ENCODE measurements at places on chromosomes 3 and 15.

DNA sequence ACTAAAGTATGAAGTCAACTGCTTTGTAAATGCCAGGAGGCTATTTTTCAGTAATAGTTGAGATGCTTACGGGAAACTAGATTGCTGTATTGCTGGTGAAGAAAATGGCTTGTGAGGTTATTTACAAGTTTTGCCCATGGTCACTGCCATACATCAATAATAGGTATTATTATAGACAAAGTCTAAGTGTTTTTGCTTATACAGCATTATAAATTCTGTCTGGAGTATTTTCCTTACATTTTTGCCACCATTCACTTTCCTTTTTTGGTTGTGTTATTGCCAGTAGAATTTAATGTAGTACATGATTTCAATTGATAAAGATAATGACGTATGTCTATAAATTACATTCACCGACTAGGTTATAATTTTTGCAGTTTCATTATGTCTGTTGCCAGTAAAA, 114.2 kb downstream of the CDIN1 start:
- no peak for DNase-seq

DNA sequence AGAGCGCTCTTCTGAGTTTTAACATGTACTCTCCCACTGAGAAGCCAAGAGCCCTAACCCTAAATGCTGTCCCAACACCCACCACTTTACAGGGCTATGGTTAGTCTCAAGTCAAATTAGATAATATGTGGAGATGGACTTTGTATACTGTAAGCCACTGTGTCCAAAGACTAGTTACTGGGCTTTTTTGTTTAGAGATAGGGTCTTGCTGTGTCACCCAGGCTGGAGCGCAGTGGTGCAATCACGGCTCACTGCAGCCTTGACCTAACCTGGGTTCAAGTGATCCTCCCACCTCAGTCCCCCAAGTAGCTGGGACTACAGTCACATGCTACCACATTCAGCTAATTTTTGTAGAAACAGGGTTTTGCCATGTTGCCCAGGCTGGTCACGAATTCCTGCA, 23.2 kb downstream of the ZNF445 start:
- no peak for DNase-seq

DNA sequence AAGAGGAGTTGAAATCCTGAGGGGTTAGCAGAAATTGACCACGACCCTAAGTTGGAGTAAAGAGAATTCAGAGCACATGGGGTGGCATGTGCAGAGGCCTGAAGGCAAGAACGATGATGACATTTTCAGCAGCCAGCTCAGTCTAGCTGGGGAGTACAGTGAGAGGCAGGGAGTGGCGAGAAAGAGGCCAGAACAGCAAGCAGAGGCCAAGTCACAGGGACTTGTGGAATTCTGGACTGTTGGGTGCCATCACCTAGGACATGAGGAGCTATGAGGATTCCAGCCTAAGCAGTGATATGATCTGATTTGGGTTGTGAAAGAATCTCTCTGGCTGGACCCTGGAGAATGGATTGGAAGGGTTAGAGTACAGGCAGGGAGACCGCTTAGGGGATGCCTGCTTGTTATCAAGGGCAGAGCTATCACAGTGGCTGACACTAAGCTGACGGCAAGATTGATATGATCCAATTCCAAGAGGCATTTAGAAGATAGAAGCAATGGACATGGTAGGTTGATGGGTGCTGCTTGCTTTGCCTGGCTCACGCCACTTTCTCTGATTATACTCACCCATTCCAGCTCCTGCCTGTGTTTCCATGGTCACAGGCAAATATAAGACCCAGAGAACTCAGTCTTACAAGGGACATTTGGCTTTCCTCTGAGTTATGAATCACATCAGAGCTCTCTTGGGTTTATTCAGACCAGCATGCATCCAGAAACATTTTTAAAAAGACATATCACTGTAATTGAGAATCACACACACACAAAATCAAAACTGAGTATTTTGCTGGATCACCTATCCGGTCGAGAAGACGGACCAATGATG, 66.4 kb downstream of the LRTM1 start:
- no peak for DNase-seq

DNA sequence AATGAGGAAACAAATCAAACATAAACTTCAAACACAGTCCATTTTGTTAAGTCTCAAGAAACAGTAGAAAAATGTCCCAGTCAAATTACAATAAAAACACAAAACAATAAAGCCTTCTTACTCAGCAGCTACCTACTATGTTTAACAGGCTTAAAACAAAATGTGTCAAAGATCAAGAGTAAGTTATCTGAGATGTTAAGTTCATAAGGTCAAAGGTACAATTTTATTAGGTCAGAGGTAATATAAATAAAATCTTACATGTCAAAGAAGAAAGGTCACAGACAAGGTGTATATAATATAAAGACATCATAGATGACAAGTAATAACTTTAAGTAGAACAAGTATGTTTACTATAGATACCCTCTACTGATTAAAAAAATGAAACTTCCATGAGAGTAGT, 208.3 kb downstream of the SCAPER start:
- DNase-seq: no peak

DNA sequence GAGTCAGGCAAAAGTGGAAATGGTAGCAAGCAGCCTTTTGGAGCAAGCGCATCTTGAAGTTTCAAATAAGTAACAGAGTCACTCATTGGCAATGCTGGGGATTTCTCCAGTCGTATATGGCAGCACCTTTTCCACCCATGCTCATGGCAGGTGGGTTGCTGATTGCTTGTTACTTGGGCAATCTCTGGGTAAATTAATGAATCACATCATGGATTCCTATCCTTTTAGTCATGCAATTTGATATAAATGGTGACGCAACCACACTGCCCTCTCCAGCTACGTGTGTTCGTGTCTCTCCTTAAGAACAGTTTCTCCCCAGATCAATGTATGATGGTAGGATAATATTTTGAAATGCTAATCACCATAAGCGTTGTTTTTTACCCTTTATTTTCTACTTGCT, 339.9 kb upstream of the KCNH8 start:
- no peak for DNase-seq

DNA sequence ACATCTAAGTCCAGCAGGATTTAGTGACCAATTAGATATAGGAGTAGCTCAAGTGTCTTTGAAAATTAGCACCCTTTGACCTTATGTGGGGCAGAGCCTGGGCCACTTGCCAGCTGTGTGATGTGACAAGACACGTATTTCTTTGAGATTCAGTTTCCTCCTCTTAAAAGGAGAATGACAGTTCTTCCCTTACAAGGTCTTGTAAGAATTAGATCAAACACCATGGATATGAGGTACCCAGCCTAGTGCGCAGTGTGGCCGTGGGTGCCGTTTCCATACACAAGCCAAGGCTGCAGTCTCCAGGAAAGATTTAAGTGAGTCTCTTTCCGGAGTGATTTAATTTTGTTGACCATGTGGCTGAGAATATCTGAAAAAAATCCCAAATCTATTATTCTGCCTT, 46.3 kb downstream of the ARHGAP31 start:
- DNase-seq: no peak

GRCh38 chr15:83308671-83309070, 24.2 kb upstream of the BNC1 start:
- no peak for DNase-seq

DNA sequence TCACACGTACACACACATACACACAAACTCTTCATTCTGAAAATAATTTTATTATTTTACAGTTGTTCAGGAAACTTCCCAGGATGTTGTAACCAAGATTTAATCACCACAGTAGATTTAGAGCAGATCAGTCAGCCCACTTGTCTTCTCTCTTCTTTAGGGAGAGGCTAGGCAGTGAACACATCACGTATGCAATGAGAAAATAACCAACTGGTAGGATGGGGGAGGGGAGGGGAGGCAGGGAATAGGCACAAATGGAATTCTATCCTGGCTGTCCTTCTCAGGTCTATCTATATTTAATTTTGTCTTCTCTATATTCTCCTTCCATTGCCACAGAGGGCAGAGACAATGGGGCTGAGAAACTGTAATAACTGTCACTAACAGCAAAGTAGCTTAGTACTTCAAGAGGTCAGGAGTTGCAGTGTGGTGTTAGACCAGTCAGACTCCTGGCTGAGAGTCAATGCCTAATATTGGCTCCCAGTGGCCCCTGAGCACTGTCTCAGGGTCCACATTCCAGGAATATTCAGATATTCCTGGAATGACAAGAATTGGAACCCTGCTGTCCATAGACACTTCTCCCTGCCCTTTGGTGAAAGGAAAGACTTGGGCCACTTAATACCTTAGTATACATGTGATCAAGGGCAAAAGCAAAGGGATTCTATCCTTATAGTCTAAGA, 2.6 kb upstream of the HCLS1 start:
- no peak for DNase-seq

All from WERI-Rb-1 (cell line).